ENCODE measurements at places on chromosomes 7 and 10.

DNA sequence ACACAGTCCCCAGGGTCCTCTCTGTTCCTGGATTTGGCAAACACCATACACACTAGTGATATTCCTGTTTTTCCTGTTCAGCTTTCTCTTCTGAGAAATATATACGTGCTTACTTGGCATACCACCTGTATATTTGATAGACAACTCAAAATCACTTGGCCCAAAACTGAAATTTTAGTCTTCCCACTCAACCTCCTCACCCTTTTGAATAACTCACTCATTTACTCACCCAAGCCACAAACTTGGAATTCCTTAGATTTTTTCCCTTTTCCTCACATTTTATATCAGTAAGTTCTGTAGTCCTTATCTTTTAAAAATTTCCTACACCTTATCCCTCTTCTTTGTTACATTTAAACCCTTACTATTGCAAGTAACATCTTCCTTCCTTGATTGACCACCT, 143.4 kb downstream of the PPP1R3A start:
- no peak for DNase-seq

DNA sequence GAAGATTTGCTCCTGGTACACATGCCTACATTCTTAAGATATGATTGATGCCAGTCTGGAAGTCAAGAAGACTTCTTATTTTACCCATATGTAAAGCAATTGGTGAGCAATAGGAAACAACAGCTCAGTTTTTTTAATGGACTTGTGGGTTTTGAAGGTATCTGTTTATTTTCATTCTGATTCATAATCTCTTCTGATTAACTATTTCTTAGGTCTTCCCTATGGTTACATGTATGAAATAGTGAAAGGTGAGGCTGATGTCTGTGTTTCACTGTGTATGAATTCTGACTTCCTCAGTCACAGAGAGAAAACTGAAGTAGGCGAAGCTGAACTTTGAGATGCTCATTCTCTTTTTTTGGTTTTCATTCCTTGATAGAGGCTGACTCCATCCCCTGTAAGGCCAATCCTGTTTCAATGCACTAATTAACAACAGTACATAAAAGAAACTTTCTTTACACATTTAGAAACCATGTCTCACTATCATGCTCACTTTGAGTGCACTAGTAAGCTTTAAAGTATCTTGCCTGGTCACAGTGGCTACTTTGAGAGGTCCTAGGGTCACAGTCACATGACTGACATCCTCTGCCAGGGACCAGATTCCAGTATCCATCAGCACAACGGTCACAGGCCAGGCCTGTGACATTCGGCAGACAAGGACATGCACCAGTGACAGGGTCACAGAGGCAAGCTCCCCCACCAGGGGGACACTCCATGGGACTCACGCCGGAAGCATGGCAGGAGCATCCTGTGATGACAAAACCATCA, 59.5 kb upstream of the LAMB1 start:
- no peak for DNase-seq

GRCh38 chr10:127496035-127496434, 53.1 kb upstream of the NPS start:
- DNase-seq, result no peak

GRCh38 chr7:153381275-153382040, 621.9 kb downstream of the ACTR3B start:
- DNase-seq, result peak; percentile 36

GRCh38 chr10:8407501-8408021, 353.1 kb downstream of the GATA3 start:
- DNase-seq, result no peak

GRCh38 chr7:127585044-127585953, at the start of gene GCC1:
Gene GCC1, minus strand, starts transcription at chr7:127585596. Its CDS starts 414 bp downstream, at chr7:127585182.
- DNase-seq, result peak; percentile 91

GRCh38 chr7:150983893-150984368, 5.8 kb upstream of the KCNH2 start:
- DNase-seq, result peak; percentile 61

- no peak for DNase-seq
These were observed 26.2 kb downstream of the PPP3CB start for GRCh38 chr10:73469579-73469978.

DNA sequence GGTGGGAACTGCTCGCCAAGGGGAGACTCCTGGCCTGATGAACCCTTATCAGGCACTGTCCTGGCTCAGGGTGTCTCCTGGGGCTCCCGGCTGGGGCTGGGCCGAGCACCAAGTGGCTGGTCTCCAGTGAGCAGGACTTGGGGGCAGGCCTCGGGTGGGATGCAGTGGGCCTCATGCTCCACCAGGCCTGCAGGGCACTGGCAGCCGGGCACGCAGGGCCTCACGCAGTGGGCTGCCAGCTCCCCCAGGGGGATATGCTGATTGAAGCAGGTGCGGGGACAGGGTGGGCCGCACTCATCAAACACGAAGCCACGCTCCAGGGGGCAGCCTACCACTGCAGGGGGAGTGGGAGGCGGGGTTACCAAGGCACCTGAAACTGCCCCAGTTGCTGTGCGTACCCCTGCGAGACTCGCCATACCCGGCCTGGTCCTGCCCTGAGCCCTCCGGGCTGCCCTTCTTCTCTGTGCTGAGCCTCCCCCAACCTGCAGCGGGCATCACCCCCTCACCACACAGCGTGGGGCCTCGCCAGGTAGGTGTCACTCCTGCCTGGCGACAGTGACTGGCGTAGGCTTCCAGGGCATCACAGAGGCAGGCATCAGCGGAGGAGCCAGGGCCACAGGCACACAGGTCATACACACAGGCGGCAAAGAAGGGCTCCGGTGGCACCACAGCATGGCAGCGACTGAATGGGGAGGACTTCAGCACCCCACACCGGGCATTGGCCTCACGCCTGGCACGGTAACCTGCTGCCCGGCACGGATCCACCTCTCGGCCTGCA, 14.5 kb downstream of the ATP6V1F start:
- DNase-seq, result no peak

Measured in OCI-LY7 (cell line).